ENCODE measurements at places on chromosomes 4 and X.

- no peak for DNase-seq
Measured at GRCh38 chrX:48493890-48494364, 14.9 kb upstream of the PORCN start.

GRCh38 chrX:96883608-96884007 is at the start of gene RPA4:
Gene RPA4 (plus strand): TSS chrX:96883908. CDS start chrX:96884311, 403 bp downstream.
- DNase-seq, result no peak

DNA sequence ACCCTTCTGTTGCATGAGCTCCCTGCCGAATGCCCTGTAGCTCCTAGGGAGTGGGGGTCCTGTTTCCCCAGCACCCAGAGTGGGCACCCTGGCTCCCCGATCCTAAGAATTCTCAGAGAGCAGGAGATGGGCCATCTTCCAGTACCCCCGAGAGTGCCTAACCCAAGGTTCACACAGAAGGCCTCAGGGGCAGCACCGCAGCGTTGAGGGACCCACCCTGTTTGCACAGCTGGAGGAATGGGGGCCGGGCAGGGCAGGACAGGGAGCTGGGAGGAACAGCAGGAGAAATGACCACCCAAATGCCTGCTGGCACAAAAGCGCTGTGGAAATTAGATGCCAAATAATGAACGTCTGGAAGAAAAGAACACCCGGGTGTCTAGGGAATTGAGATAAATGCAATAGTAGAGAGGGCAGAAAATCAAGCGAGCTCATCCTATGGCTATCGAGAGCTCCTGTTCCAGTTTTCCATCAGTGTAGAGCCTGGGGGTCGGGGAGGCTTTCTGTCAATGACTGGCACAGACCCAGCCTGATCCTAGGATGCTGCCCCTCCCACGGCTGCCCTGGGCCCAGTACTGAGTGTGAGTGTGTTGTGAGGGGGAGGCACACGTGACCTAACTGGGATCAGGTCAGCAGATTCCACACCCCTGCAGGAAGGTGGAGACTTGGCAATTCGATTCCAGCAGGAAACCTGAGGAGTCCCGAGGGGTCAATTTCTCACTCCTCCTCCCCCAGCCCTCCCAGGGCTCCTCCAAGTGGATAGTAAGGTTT is 25.7 kb downstream of the SEPTIN6 start:
- no peak for DNase-seq

DNA sequence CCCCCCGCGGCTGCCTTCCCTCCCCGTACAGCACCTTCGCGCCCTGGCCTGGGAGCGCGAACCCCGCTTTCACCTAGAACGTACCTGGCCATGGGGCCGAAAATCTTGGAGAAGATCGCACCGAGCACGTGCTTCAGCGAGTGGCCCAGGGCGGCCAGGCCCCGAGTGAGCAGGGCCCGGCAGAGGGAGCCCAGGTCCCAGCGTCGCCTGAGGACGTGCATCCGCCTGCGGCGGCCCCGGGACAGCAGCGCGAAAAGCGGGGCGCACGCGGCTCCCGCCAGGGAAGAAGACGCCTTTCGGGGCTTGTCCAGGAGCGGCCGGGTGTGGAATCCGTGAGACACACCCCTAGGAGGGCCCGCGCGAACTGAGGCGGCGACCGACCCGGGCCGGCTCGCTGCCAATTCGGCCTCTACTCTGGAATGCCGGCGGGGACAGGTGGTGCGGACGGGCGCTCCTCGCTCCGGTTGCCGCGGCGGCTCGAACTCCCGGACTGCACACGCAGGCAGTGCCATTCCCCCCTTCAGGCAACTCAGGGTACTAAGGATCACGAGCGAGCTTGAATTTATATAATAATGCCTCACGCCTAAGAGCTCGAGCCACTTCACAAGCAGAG is at the start of gene HS6ST2:
TSS of gene HS6ST2 (minus strand) at position 539 of the 613 bp plus-strand sequence.
- no peak for DNase-seq

- no peak for DNase-seq
Measured at GRCh38 chrX:120334151-120334550, 22.9 kb upstream of the TMEM255A start.

GRCh38 chr4:165027762-165028402 is 3.9 kb upstream of the TRIM60 start:
- no peak for DNase-seq

DNA sequence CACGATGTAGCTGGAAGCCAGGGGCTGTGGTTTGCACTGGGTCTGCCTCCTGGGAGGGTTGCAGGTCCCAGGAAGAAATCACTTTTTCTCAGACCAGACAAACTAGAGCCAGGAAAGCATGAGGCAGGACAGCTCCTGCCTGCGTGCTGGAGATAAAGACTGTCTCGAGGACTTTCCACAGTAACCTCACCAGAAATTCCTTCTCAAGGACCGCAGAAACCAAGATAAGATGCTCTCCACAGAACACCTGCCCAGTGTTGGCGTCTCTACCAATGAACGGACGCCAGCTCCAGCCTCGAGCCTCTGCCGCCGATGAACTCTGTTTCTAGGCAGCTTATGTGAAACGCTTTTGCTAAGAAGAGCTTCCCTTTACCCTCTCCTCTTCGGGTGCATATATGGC is 76.9 kb upstream of the AFAP1 start:
- DNase-seq, result no peak

GRCh38 chrX:17375367-17375636 is 302 bp downstream of the NHS start:
- DNase-seq, result no peak

DNA sequence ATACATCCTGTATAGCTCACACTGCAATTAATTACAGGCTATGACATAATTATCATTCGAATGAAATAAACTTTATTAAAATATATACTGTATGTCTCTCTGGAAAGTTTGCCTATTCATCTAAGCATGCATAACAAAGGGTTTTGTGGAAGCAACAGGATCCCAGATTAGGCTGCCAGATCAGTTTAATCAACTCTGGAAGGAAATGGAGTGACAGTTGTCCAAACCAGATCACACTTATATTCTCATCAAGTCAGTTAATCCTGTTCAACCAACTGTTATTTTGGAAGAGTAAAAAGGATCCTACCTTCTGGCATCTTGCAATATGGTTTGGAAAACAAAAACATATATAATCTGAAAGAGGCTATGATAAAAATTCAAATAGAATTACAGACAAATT is 312.2 kb downstream of the FAT4 start:
- DNase-seq, result no peak

DNA sequence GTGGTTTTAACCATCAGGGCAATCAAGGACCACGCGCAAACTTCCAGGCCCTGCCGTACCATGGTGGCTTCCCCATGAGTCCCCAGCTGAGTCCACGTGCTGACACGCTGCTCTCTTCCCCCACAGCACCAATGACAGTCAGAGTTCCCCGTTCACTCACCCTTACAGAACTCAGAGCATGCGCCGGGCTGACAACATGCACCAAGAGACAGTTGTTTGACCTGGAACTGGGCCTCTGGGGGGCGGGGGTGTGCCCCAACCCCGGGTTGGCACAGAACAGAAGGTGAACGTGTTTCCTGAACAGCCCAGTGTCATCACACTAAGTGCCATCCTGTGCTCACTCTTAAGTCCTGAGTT is 29.4 kb downstream of the IRF2 start:
- DNase-seq, result no peak

DNA sequence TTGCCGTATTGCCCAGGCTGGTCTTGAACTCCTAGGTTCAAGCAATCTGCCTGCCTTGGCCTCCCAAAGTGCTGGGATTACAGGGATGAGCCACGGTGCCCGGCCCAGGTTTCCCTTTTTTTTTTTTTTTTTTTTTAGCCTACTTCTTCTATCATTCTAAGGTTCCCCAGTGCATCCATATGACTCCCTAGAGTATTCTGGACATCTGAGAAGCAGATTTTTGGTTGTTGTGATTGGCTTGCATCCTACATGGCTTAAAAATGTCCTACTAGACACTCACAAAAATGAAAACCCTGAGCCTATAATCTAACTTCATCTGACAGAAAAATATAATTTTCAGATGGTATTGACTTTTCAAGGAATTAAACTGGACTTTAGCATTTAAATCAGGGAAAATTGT is 41.7 kb downstream of the SMIM14 start:
- DNase-seq, result no peak

- no peak for DNase-seq
Measured at GRCh38 chrX:94854251-94854650, 1180.2 kb downstream of the FAM133A start.

- DNase-seq, result no peak
Measured at GRCh38 chrX:153578200-153578835, 20.6 kb downstream of the CCNQ start.

DNA sequence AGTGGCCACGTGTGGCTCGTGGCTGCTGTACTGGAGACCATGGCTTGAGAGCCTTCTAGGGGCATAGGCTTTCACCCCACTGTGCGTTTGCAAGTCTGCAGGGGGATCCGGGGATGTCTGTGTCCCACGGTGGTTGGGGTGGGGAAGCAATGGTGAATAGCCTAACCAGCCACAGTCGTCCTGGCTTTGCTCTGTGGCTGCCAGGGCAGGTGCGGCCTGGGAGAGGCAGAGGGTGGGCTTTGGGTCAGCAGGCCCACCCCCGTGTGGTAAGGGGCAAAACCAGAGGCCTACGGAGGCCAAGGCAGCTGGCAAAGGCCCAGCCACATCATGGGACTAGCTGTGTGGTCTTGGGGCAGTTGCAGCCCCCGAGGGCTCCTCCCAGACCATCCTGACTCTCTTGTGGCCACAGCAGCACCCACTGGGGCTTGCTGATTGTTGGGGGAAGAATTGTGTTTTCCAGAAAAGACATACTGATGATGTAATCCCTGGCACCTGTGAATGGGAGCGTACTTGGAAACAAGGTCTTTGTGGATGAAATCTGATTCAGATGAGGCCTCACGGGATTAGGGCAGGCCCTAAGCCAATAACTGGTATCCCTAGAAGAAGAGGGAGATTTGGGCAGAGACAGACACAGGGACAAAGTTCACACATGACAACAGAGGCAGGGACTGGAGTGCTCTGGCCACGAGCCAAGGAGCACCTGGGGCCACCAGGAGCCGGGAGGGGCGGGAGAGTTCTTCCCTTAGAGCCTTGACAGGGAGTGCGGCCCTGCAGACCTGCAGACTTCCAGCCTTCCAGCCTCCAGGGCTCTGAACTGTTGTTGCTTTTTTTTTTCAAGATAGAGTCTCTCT is 2.9 kb downstream of the CPZ start:
- DNase-seq, result no peak

GRCh38 chr4:47160095-47160494 is 128.7 kb downstream of the GABRB1 start:
- DNase-seq, result no peak

GRCh38 chr4:141132072-141132708 is 1.1 kb downstream of the RNF150 start:
- no peak for DNase-seq

DNA sequence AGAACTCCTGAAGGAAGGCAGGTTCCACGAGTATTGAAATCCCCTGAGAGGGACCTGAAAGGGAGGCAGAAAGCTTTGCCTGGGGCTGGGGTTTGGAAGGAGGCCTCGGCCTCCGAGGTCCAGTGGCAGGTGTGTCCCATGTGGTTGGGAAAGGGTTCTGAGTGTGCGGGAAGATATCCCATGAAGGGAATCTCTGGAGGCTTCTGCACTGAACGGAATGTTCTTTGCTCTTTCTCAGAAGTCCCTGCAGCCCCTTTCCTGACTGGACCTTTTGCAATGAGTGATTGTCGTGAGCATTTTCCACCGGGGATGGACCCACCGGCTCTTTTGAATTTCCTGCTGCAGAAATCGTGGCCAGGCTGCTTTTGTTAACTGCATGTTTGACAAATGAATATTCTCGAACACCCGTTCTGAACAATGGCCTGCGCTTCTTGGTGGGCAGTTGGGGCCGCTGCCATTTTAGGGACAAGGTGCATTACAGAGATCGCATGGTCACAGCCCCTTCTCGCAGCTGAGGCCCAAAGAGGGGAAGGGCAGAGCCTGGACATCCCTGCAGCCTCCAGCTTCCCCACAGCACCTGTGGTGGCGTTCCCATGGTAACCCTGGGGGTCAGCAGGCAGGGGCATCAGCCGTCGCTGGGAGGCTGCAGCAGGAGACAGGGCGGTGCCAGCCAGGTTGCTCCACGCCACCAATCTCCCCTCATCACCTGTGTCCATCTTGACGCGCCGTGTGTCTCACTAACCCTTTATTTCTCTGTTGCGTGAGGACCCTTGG is 18.3 kb upstream of the HTRA3 start:
- no peak for DNase-seq

GRCh38 chr4:14237911-14238310 is 610.4 kb upstream of the BOD1L1 start:
- no peak for DNase-seq

DNA sequence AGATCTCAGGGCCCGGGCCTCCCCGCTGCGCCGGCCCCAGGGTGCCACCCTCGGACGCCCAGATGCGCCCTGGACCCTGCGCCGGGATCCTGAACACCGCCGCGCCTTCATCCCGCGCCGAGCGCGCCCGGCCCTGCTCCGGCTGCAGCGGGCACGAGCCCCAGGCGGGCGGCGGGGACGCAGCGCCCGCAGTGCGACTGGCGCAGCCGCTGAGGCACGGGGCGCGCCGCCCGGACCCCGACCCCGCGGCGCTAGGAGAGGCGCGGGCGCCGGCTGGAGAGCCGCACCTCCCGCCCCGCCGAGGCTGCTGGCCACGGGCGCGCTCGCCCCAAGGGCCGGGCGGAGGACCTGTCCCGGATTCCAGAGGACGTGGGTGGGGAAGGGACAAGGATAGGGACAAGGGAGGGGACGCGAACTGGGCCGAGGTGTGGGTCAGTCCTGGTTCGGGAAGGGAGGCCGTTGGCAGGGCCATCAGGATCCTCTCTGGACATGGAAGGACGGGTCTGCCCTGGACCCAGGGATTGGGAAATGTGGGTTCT is 1.1 kb downstream of the ZFYVE28 start:
- no peak for DNase-seq

GRCh38 chr4:137649711-137650450 is 117.6 kb upstream of the PCDH18 start:
- DNase-seq, result no peak
